ENCODE measurements at places on chromosomes 5 and 9.

- no peak for DNase-seq
Measured at GRCh38 chr9:127706836-127707241, at the start of gene CFAP157. CFAP157 (plus strand) TSS chr9:127706988; CDS start chr9:127707032, 44 bp downstream.

DNA sequence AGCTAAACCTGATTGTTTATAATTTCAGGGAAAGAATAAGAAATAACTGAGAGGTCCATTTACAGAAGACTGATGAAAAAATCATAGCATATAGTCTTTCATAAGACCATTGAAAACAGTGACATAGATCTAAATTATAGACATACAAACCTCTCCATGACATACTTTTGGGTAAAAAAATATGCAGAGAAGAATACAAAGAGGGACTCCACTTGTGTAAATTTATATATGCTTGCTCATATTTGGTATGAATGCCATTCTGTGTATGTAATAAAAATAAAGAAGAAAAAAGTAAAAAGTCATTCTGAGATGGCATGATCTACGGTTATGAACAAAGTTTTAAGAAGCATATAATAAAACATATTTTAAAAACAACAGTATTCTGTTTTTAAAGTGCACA lies 310.7 kb downstream of the ASTN2 start:
- DNase-seq: no peak

DNA sequence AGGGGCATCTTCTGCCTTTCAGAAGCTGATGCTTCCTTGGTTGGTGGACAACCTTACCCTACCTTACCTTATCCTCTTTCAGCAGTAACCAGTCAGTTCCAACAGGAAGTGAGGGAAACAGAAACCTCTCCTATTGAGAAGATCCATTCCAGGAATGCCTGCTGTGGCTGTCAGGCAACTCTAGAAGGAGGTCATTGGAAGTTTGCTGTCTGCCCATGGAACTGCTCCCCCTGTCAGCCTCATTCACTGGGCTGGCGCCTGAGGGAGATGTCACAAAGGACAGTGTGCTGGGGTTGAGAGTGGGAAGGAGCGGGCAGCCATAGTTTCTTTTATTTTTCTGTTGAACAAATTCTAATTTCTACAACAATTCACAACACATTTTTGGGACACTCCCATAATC lies 54.7 kb downstream of the IRX1 start:
- DNase-seq: no peak

DNA sequence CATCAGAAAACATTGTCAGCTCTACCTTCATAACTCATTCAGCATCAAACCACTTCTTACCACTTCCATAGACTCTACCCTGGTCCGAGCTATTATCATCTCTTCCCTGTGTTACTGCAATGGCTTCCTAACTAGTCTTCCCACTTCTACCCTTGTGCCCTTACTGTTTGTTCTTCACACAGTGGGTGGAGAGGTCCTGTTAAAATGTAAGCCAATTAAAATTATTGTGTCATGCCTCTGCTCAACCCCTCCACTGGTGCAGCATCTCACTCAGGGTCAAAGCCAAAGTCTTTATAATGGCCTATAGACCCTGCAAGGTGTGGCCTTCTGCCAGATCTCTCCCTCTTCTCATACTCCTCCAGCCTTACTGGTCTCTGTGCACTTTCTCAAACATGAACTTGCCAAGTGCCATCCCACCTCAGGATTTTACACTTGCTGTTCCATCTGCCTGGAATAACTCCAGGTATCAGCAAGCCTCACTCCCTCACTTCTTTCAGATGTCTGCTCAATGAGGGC lies 22.8 kb upstream of the ARAP3 start:
- no peak for DNase-seq

DNA sequence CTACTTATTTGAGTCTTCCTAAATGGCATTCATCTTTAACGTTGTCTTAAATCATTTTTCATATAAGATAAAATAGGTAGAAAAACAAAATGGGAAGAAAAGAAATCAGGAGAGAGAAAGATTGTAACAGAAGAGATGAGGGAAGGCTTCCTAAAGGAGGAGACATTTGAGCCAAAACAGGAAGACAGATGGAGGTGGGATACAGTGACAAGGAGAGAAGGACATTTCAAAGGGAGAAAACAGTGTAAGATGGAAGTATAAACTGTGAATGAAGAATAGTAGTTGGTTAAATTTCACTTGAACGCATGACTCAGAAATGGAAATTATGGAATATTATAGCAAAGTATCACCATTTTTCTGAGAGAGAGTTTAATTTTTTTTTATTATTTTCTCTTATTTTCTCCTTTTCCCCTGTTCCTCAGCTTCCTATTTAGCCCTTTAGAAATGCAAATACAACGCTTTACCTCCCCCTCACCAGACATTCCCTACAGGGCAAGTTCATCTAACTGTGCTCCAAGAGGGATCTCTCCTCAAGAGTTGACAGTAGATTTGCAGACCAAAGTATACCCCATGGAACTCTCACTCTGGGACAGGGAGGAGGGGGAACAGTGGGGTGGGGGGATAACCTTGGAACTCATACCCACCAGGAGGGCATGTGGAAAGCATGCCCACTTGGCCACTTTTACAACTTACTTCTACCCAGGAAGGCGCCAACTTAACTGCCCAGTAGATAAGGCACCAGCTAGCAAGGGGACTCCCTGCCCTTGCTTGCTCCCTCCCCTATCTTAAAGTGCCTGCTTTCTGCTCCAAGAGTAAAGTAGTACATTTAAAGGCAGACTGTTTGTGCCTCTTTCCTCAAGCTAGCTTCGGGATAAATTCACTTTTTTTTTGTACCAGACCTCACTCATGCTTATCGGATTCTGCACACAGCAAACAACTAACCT lies 304.7 kb upstream of the POU5F2 start:
- no peak for DNase-seq

- DNase-seq: no peak
Measured at GRCh38 chr5:59745415-59745863, 148.1 kb downstream of the PDE4D start.

DNA sequence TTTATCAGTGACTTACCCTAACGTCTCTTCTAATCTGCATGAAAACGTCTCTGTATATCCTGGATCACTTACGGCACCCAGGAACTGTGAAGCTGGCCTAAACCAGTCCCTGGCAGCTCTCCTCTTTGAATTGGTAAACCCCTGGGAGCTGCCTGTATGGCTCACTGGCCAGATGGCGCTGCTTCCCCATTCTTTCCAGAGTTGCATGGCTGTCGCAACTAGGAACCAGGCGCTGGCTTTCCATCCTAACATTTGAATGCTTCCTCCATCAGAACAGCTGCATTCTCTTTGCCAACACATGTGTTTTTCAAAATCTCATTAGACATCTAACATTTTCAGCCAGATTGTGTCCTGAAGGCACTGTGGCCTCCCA lies 8.0 kb upstream of the PCA3 start:
- no peak for DNase-seq

DNA sequence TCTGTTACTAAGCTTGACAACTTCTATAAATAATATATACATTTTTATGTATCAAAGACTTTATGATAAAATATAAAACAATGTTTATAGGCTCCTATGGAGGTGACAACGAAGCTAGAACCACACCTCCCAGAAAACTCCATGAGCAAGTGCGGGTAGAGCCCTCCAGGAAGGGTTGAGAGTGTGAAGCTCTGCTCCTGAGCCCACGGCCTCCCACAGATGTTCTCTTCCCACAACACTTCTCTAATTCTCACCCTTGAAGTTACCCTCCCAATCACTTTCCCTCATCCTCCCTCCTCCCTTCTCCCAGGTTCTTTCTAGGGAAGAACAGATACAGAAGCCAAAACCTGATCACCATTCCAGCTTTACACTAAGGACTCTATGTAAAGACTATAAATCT lies 427.6 kb downstream of the SPOCK1 start:
- DNase-seq: no peak

DNA sequence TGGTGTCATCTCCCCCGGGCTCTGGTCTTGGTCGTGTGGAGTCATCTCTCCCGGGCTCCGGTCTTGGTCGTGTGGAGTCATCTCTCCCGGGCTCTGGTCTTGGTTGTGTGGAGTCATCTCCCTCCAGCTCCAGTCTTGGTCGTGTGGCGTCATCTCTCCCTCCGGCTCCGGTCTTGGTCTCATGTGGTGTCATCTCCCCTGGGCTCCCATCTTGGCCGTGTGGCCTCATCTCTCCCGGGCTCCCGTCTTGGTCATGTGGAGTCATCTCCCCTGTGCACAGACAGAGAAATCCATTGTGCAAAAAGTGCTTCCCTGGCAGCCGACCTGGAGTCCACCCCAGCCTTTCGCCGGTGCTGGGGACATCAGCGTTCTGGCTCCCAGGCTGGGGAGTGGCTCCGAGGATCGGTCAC lies 91.1 kb upstream of the CACNA1B start:
- no peak for DNase-seq

- no peak for DNase-seq
Measured at GRCh38 chr9:113355040-113355596, 5.8 kb downstream of the BSPRY start.

DNA sequence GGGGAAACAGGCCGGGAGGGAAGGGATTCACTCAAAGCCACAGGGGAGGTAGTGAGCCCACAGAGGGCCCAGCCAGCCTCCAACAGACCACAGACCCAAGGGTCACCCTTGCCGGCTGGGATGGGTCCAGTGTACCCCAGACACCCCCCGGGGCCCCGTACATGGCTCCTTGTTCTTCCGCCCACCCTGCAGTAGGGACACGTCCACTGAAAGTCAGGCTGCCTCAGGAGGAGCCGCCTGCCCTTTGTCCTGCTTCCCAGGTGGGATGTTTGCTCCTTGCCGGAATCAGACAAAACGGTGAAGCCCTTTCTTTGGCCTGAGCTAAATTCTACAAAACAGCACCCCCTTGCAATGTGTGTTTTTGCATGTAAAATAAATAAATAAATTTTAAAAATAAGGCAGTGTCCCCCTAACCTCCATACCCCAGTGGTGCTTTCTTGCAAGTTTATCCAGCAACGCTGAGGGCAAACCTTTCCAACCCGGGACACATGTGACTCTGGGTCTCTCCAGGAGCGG lies 25.8 kb downstream of the LHX3 start:
- no peak for DNase-seq

DNA sequence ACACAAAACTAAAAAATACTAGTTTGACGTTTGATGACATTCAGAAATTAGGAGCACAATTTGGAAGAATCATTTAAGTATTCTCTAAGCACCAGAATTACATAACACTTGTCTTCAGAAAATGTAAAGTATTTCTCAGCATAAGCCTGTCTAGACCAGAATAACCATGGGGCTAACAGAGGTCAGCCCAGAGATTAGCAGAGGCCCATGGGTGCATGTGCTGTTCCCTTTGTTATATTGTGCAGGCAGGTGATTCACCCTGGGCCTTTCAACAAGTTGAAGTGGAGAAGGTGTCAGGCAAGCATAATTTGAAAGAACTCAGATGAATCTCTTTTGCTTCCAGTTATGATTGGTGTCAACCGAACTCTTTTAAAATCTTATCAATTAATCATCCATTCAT lies 227.9 kb downstream of the LURAP1L start:
- DNase-seq: no peak

DNA sequence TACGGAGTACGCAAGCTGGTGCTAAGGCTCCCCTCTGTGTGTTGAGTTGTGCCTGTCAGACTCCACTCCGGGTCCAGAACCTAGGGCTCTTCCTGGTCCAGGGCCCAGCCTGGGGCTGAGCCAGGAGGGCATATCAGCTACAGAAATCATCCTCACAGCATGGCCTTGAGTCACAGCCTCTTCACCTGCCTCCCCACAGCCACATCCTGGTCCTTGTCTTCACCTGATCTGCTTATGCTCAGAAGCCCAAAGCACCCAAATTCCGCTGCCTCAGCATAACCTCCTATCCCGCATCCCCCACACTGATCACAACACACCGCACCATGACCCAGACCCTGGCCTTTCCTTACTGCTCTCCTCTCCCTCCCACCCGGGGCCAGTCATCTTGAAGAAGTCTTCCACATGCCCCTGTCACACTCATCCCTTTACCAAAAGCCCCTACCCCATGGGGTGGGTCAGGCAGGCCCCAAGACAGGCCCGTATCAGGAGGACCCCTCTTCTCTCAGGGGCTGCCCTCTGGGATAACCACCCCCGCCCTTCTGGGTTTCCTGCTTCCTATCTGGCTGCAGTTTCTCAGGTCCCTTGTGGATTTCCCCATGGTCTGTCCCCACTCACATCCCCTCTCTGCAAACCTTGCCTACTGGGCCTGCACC lies 1.3 kb upstream of the IL3 start:
- DNase-seq: peak; percentile 0
